ENCODE measurements at places on chromosomes 12 and 14.

- H3K4me1 ChIP-seq: no peaks in the 10 kb centered on the region
- DNase-seq: no peak
- H3K4me3 ChIP-seq: no peak overlapping the region
- no peak overlapping the region for H3K27ac ChIP-seq
- H3K36me3 ChIP-seq: no peaks in the 10 kb centered on the region
These were observed 21.4 kb downstream of the TTC6 start for GRCh38 chr14:37616853-37617252.

- H3K27ac ChIP-seq: no peak overlapping the region
- no peak for DNase-seq
- no peak overlapping the region for H3K4me3 ChIP-seq
- H3K36me3 ChIP-seq: no peaks in the 10 kb centered on the region
- no peaks in the 10 kb centered on the region for H3K27me3 ChIP-seq
These were observed 14.4 kb upstream of the HIP1R start for GRCh38 chr12:122820838-122821271.

- no peak for DNase-seq
- no peak overlapping the region for H3K27ac ChIP-seq
- no peaks in the 10 kb centered on the region for H3K4me1 ChIP-seq
- no peak overlapping the region for H3K4me3 ChIP-seq
These were observed 410.2 kb downstream of the APAF1 start for GRCh38 chr12:99055299-99055698.

DNA sequence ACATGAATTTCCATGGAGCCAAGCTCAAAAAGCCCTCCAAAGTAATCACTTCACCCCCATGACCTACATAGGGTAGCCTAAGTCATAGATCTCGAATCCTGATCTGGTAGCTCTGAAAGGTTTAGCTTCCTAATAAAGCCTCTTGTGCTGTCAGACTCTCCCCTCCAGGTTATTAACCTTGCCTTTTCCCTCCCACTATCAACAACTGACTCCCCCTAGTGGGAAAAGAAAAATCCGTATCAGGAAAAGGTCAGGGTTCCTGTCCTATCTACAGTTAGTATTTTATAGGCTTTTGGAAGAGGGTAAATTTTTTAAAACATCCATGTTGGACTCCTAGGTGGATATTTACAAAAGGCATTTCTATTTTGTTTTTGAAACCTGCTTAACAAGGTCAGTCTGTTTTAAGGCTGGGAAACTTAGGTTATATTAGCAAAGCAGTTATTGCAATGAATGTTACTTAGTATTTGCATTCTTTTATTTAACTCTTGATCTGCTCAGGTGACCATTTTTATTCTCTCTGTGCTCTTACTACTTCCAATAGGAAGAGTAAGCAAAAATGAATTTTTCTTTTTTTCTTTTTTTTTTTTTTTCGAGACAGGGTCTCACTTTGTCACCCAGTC is 8.0 kb downstream of the YY1 start:
- H3K36me3 ChIP-seq: no peaks in the 10 kb centered on the region
- no peak overlapping the region for H3K4me3 ChIP-seq
- H3K4me1 ChIP-seq: peaks cover 15% of the 10 kb centered on the region
- no peak for DNase-seq
- H3K27me3 ChIP-seq: no peaks in the 10 kb centered on the region
- H3K27ac ChIP-seq: no peak overlapping the region

DNA sequence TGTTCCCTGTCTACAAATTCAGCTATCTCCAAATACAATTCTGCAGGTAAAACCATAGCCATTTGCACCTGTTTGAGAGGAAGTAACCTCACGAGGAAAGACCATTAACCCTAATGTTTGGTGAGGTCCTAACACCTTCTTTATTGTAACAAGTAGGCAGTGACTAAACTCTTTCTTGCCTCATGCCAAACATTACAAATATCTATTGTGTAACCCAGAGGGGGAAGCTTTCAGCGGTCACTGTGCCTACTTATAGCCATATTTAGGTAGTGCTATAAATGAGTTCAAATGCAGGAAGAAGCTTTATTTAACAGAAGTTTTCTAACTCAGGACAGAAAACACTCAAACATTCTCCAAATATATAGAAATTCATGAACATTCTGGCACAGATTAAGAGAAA is 252.7 kb downstream of the LRFN5 start:
- no peak for DNase-seq
- no peak overlapping the region for H3K27ac ChIP-seq
- no peaks in the 10 kb centered on the region for H3K27me3 ChIP-seq
- no peak overlapping the region for H3K4me3 ChIP-seq
- no peaks in the 10 kb centered on the region for H3K4me1 ChIP-seq

- DNase-seq: no peak
- H3K4me1 ChIP-seq: no peaks in the 10 kb centered on the region
- no peak overlapping the region for H3K4me3 ChIP-seq
- no peaks in the 10 kb centered on the region for H3K36me3 ChIP-seq
- no peak overlapping the region for H3K27ac ChIP-seq
These were observed 161.8 kb upstream of the PTPRQ start for GRCh38 chr12:80282226-80282625.

- H3K27me3 ChIP-seq: no peaks in the 10 kb centered on the region
- no peaks in the 10 kb centered on the region for H3K4me1 ChIP-seq
- H3K27ac ChIP-seq: no peak overlapping the region
These were observed 80.5 kb downstream of the BCL11B start for GRCh38 chr14:99191395-99192027.

- DNase-seq: no peak
- no peaks in the 10 kb centered on the region for H3K36me3 ChIP-seq
- H3K4me1 ChIP-seq: no peaks in the 10 kb centered on the region
- no peak overlapping the region for H3K27ac ChIP-seq
These were observed 1266.2 kb downstream of the TMEM121 start for GRCh38 chr14:106792543-106792942.

GRCh38 chr14:72631401-72631800 is 262.5 kb downstream of the DPF3 start:
- DNase-seq: no peak
- H3K4me3 ChIP-seq: no peak overlapping the region
- H3K4me1 ChIP-seq: no peaks in the 10 kb centered on the region

GRCh38 chr12:31773223-31773750 is 44.5 kb upstream of the AMN1 start:
- H3K27me3 ChIP-seq: no peaks in the 10 kb centered on the region
- H3K27ac ChIP-seq: no peak overlapping the region
- no peak for DNase-seq
- no peak overlapping the region for H3K4me3 ChIP-seq
- no peaks in the 10 kb centered on the region for H3K36me3 ChIP-seq

- H3K4me1 ChIP-seq: no peaks in the 10 kb centered on the region
- H3K36me3 ChIP-seq: no peaks in the 10 kb centered on the region
- no peak for DNase-seq
These were observed 11.6 kb downstream of the OTX2 start for GRCh38 chr14:56798447-56799342.
